ENCODE measurements at places on chromosomes 5 and 9. TPM values are rescaled to one million over a fixed set of nuclear protein-coding genes. Genes with fewer than 3 reads are reported as not detected.

DNA sequence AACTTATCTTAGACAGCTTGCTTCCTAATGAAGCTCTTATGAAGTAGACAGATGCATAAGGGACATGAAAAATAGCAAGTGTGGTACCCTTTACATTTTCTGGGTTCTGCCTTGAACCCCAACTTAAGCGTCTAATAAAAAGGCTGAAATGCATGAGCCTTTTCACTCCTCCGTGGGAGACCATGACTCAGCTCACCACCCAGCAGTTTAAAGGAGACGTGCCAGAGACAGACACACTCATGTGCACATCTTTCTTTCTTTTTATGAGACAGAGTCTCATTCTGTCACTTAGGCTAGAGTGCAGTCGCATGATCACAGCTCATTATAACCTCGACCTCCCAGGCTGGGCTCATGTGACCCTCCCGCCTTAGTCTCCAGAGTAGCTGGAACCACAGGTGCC, 22.3 kb downstream of the CTXN3 start:
- DNase-seq, result no peak

GRCh38 chr9:132969783-132970182, 8.7 kb upstream of the GFI1B start:
- DNase-seq, result no peak

SPATA31D4 gene
- polyA plus RNA-seq, result not detected

PCDHGC3 gene
- polyA plus RNA-seq, result 73.4 TPM

C6 gene
- 2.4 TPM for polyA plus RNA-seq

DNA sequence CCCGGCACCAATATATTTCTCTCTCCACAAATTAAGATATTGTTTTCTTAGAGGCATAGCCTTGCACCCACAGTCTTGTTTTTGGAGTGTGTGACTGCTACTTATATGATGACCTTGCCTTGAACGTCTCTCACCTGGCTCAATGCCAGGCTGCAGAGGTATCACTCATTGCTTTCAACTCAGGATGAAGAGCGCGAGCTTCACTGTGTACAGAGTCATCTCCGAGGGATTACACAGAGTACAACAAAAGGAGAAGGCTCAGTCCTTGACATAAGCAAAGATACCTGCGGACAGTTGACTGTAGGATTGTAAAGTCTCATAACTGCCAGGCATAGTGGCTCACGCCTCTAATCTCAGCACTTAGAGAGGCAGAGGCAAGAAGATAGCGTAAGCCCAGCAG, 53.8 kb downstream of the CD180 start:
- DNase-seq, result no peak
